Caki2 (cell line): ENCODE measurements at places on chromosomes 3 and 15.

GRCh38 chr15:56815247-56815646 is 81.9 kb upstream of the ZNF280D start:
- no peak for DNase-seq

- DNase-seq = no peak
These were observed 3.3 kb upstream of the SLC22A14 start for GRCh38 chr3:38278841-38279240.

GRCh38 chr15:57736591-57736990 is 30.1 kb downstream of the POLR2M start:
- DNase-seq = no peak

GRCh38 chr3:99559196-99559595 is 79.2 kb upstream of the COL8A1 start:
- DNase-seq = no peak

GRCh38 chr15:47974724-47975123 is 146.1 kb upstream of the SLC24A5 start:
- no peak for DNase-seq

GRCh38 chr3:195352895-195353488 is 82.0 kb upstream of the XXYLT1 start:
- DNase-seq = peak; percentile 52

GRCh38 chr3:50655009-50655830 is 19.5 kb upstream of the DOCK3 start:
- DNase-seq = peak; percentile 29

DNA sequence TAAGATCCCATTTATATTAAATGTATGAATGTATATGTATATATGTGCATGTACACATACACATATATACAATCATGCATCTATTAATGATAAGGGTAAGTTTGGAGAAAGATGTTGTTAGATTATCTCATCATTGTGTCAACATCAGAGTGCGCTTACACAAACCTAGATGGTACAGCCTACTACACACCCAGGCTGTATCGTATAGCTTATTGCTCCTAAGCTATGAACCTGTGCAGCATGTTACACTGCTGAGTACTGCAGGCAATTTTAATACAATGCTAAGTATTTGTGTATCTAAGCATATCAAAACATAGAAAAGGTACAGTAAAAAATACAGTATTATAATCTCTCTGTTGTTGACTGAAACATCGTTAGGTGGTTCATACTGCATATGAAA is 57.4 kb upstream of the ABHD17C start:
- DNase-seq = no peak

- DNase-seq = no peak
These were observed 9.3 kb downstream of the PARL start for GRCh38 chr3:183875411-183875810.

GRCh38 chr15:83276661-83277060 is 7.8 kb downstream of the BNC1 start:
- no peak for DNase-seq

- peak; percentile 60 for DNase-seq
These were observed at the start of gene LRRK1 for GRCh38 chr15:100918690-100919480. Gene LRRK1, plus strand, starts transcription at chr15:100919357. Its CDS starts 5,276 bp downstream, at chr15:100924633.

GRCh38 chr3:103963599-103963998 is 1403.1 kb upstream of the ALCAM start:
- no peak for DNase-seq

GRCh38 chr15:29870495-29871151 is 48.4 kb upstream of the TJP1 start:
- DNase-seq = no peak

DNA sequence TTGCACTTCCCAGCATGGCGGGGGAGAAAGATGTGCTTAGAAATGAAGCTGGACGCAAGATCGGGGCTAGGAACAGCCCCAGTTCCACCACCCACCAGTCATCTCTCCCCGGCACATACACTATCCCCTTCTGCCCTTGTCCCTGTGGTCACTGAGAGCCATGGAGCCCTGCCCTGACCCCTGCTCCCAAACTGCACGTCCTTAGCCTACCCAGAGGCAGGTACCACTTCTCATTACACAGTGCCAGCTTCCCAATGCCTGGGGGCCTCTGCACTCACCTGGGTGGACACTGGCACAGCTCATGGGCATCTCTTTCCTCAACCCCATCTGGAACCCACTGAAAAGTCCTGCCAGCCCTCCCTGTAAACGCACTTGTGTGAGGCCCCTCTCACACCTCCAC is 139.3 kb upstream of the PRR20G start:
- no peak for DNase-seq

DNA sequence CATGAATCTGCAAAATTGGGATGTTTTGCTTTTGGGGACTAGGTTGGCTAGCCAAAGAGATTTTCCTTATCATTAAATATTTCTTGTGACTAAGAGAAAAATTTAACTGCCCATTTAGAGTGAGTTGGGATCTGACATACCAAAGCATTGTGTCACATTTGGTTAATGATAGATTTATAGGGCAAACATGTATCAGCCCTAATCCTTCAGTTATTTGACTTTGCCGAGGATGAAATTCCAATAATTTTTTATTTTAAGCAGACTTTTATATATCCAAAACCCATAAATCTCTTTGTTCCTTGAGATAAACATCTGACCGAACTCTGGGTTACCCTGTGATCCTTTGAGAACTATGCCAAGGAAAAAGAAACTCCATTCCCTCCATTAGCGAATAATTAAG is 218.9 kb downstream of the CDIN1 start:
- peak; percentile 64 for DNase-seq

- no peak for DNase-seq
These were observed 26.2 kb downstream of the IFT80 start for GRCh38 chr3:160372780-160373179.

GRCh38 chr3:71584394-71585011 is 975 bp upstream of the FOXP1 start:
- peak; percentile 65 for DNase-seq

GRCh38 chr3:197083486-197083885 is 53.9 kb upstream of the MELTF start:
- DNase-seq = peak; percentile 20

DNA sequence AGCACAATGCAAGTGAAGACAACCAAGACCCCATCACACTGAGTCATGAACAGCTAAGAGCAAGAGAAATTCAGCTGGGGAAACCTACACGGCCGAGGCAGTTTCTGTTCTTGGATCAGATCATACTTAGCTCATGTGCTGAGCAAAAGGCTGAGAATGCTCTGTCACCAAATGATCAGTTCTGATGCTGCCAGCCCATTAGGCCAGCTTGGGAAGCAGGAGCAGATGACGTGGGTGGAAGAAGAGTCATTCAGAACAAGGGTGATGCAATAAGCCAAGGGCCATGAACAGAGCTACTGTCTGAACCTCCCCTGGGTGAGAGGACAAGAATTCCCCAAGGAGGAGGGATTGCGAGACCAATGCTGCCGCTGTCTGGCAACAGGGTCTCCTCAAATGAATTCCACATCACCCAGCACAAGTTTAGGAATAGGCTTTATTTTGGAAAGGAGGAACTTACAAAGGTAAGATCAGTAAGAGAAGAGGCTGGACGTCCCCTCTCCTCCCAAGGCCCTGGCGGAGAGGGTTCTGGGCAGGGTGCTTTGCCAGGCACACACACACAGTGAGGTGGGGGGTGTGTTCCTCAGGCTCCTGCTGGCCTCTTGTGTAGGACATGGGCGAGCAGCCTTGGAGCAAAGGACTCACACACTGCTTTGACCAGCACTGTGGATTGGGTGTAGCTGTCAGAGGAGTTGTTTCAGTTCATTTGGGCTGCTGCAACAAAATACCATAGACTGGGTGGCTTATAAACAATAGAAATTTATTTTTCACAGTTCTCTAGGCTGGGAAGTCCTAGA is 65.6 kb upstream of the CTXND1 start:
- no peak for DNase-seq

DNA sequence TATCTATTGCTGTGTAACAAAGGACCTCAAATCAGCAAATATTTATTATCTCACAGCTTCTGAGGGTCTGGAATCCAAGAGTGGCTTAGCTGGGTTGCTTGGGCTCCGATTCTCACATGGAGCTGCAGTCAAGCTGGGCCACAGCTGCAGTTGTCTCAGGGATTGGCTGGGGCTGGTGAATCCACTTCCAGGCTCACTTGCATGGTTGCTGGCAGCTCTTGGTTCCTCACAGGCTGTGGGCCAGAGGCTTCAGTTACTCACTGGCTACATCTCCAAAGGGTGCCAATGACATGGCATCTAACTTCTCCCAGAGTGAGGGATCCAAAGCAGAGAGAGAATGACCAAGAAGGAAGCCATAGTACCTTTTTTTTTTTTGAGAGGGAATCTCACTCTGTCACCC is 13.9 kb upstream of the SYNM start:
- DNase-seq = no peak

- DNase-seq = no peak
These were observed 18.5 kb upstream of the RIOX2 start for GRCh38 chr3:97990624-97991292.

GRCh38 chr15:25708391-25708790 is 154.7 kb downstream of the ATP10A start:
- no peak for DNase-seq

DNA sequence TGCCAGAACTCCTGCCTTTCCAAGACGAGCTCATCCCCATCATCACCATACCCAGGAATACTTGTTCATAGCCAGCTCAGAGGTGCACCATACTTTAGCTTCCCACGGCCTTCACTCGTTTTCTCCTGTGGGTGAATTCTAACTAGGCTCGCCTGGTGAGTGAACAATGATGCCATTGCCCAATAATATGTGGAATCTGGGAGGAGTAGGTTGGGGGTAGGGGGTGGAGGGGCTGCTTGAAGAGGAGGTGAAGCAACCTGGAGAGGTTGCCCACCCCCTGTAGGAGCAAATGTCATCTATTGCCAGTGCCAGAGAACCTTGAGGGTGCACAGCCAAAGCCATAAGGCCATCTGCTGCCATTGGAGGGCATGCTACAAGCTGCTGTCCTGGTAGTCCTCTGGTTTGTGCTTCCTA is 592 bp upstream of the ZNF445 start:
- DNase-seq = no peak

GRCh38 chr15:49801796-49802195 is 180.9 kb downstream of the DTWD1 start:
- no peak for DNase-seq

DNA sequence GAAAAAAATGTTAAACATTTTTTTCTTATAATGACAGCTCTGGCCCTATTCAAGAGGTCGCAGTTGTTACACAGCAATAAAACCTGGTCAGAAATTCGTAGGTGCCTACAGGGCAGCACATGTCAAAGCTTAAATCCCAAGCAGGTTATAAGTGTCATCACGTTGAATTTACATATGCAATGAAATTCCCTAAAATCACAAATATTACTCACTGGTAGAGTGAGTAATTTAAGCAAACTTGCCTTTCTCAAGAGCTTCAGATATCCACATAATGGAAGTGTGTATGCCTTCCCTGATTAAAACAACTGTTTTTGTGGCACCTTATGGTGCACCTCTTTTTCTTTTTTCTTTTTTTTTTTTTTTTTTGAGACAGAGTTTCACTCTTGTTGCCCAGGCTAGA is 90.7 kb upstream of the FNDC3B start:
- DNase-seq = no peak

- DNase-seq = no peak
These were observed 33.6 kb downstream of the SPATA12 start for GRCh38 chr3:57093971-57094535.

DNA sequence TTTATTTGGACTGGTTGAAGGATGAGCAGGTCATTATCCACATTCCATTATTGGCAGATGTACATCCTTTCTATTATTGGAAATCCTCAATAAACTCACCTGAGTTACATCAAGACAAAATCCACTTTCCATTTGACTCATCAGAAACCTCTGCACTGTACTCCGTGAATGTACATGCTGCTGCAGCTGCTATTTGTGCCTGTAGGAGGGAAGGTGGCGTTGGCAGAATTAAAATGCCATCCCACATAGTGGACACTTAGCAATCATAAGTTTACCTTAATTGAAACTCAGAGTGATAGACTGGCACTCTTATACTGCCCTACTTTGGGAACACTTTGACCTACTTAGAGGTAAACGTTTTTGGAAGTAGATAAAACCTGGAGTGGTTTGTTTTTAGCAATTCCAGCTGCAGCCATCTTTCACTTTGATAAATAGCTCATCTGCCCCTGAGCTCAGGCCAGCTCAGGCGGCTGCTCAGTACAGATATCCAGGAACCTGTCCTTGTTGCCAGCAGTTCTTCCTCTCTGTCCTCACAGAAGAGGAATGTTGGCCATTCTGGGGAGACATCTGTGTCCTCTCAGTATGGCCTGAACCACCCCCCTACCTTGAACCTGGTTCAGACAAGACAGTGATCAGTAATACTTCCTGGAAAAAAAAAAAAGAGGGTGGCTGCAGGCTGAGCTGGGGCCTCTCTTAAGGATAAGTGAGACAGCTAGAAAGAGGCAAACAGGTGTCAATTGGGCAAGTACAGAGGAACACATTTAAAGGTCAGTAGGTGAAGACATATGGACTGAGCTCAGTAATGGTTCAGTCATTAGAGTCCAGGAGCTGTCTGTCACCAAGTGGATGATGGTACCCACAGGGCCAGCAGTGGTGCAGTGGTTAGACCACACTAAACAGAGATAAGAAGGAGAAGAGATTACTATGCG is 153.4 kb upstream of the UMPS start:
- DNase-seq = no peak

- DNase-seq = peak; percentile 30
These were observed 147.8 kb downstream of the PLCL2 start for GRCh38 chr3:17032407-17033034.

- DNase-seq = no peak
These were observed 1.3 kb downstream of the XIRP1 start for GRCh38 chr3:39191111-39191510.

DNA sequence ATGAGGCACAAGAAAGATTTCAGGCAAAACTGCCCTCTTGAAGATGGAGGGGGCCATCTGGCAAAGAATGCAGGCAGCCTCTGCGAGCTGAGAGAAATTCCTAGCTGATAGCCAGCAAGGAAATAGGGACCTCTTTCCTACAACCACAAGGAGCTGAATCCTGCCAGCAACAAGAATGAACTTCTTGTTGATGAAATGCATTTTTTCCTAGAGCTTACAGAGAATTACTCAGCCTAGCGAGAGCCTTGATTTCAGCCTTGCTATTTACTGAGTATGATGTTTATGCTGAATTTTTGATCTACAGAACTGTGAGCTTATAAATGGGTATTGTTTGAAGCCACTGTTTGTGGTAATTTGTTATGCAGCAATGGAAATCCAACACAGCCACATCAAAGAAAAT is 148.5 kb upstream of the NAALADL2 start:
- no peak for DNase-seq

DNA sequence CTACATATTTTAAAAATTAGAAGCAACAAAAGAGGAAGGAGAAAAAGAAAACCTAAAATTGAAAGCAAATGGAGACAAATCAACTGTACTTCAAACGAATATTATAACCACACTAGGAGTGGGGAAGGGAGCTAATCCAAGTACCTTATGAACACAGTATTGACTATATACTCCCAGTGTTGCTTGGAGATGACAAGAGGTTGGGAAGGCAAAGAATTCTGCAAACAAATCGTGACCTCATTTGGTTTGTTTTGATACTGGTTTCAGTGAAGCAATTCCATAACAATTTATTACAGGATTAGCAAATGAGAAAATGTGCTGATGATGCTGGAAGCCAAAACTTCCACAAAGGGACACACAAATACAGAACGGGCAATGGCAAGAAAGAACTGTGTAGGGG is 268.1 kb downstream of the ULK4 start:
- no peak for DNase-seq
